Suprapubic skin (tissue), 4 donors: ENCODE measurements at places on chromosomes 11 and 22. TPM values are rescaled to one million over a fixed set of nuclear protein-coding genes. Genes with fewer than 3 reads are reported as not detected.

DNA sequence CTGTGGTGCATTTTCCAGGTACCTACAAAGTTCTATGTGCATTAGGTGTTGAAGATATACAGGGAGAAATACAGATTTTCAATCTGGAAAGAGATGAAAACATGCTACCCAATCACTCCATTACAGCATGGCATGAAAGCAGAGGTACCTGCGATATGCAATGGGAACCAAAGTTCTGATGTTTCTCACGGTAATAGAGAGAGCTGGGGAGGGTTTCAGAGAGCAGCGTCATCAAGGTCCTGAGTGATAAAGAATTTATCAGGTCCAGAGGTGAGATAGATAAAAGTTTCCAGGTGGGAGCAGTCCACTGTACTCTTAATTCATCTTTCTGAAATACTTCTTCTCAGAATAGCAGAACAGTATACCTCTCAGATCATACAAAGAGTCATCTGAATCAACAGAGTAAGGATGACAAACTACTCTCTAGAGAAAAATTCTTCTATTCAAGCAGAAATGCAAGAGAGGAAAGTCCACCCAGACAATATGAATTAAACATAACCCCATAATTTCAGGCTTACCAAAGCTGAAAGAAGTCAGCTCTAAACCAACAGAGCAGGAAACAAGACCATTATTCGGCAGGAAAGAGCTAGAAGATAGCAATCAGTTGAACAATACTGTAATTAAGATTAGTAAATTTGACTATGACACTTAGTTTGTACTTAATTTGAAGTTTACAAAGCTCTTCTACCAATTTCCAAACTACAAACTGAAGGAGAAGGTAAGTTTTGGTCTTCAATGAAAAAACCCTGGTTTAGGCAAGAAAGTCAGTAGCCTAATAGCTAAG, 12.8 kb downstream of the CTSC start:
- no peak for DNase-seq

UCP3 gene
- 2.3 TPM for total RNA-seq

- no peak for DNase-seq
Observed at GRCh38 chr11:61174273-61174672, 13.0 kb upstream of the VPS37C start.

- DNase-seq: no peak
Observed at GRCh38 chr11:70489276-70489675, 90.9 kb downstream of the CTTN start.

DNA sequence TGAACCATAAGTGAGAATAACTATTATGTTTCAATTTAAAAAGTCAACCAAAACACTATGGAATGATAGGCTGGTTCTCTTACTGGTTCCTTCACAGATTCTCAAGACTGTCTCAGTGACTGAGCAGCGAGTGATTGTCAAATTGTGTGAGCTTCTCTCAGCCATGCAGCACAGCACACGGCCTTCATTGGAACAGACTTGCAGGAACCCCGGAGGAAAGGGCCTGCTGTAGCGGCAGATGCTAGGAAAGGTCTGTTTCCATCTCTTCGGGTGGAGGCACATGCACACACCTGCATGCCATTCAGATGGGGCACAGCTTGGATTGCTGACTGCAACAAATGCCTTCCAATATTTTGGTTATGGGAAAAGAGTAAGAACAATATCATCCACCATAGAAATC, 741.8 kb downstream of the OPCML start:
- DNase-seq: no peak

GRCh38 chr11:31786996-31787685, 24.0 kb downstream of the PAX6 start:
- DNase-seq: no peak

DNA sequence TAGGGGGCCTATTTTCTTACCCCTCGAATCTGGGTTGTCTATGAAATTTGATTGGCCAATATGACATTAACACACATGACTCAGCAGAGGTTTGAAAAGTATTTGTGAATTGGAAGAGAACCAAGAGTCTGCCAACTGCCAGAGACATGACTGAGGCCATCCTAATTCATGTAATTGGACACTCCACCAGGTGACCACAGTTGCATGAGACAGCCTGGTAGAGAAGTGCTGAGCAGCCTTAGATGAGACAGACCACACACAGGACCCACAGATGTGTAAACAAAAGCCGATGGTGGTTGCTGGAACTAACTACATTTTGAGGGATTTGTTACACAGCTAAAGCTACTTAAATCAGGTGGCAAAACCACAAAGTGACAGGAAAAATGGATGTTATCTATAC, 855 bp upstream of the MS4A5 start:
- no peak for DNase-seq

TMPRSS4 gene
- 2.7 TPM for total RNA-seq

- no peak for DNase-seq
Observed at GRCh38 chr11:117395476-117395875, 67.8 kb downstream of the CEP164 start.

DNA sequence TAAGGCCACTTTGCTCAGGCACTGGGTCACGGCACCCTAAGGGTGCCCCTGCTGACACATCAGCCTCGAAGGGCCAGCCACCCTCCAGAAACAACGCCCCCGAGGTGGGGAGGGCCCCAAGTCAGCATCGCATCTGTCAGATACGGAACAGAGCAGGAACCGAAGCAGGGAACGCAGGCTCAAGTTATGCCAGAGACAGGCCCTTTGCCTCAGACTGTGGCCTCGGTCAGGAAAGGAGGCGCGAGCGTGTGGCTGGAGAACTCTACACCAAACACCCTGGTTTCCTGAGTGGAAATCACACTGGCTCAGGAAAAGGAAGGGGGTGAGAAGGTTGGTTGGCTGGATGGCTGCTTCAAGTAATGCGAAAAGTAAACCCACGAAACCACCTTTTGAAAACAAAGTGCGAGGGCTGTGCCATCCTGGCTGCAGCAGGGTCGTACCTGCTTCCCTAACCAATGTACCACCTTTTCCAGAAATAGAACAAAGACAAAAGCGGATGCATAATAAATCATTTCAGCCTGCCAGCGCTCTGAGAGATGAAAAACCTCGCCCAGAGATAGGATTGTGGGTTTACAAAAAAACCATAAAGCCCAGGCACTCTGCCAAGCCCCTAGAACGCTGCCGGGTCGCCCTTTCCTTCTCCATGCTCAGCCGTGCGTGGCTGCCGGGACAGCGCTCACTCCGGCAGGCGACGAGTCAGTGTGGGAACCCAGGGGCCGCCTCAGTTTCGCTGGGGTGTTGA, 38.6 kb downstream of the TRMU start:
- no peak for DNase-seq

GRCh38 chr11:47234669-47235100, 13.9 kb downstream of the ACP2 start:
- DNase-seq: no peak

TRIM48 gene
- not detected for total RNA-seq
